ELF-1 (cell line): ENCODE measurements at places on chromosomes 16 and 17.
A peak's percentile ranks its signal among the peaks of the same experiment; 100 is the strongest.

- DNase-seq, result peak; percentile 27
These were observed 92.6 kb downstream of the DNAH17 start for GRCh38 chr17:78484271-78485246.

- DNase-seq, result peak; percentile 92
These were observed at the start of gene CORO6 for GRCh38 chr17:29622337-29623282. Gene CORO6, minus strand, starts transcription at chr17:29622912. Its CDS starts 1,491 bp downstream, at chr17:29621421.

GRCh38 chr16:58999762-59000161, 265.6 kb upstream of the GOT2 start:
- no peak for DNase-seq

DNA sequence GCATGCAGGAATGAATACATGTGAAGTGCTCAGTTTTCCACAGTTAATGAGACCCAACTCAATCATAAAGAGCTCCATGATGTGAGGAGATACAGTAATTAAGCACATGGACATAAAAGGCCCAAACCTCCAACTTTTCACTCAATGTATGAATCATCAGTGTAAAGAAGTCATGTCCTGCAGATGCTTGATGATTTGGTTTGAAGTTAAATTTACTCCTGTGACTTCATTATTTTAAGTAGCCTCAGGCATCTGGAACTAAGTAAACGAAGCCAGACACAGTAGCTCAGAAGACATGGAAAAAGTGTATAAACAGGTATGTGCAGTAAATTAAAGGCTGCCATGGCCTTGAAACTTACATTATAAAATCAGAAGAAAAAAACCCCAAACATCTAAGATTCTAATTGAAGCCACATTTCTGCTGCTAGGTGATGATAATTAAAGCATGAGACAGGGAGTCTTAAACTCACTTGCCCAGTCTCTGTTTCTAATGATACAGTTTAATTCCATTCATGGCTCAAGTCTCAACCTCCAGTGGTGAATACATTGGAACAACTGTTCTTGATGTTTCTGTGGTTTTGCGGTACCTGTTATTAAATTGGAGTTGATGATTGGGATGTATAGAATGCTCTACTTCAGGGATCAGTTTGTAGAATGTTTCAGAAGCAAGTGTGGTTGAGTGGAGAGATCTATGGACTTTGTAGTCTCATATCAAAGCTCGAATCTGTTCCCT, 28.9 kb upstream of the CCL2 start:
- no peak for DNase-seq
